Sigmoid colon (tissue), 7 donors: ENCODE measurements at places on chromosomes 3 and 15.
A peak's percentile ranks its signal among the peaks of the same experiment; 100 is the strongest.

DNA sequence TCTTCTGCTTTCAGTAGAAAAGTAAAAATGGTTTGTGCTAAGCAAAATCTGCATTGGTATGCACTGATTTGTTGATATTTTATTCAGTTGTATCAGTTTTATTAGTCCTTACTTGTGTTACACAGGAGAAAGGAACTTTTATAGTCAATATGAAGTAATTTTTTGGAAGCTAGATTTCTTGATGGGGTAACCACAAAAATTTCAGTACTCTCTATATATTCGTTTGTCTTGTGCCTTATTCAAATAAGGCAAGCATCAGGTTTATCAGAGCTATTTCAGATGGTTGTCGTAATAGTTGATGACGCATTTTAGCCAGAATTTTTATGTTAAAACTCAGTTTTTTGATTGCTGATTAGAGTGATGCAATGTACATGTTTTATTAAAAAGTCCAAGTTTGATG is 50.7 kb upstream of the NIPA1 start:
- DNase-seq, result no peak

- DNase-seq, result no peak
These were observed 36.7 kb upstream of the CTDSPL start for GRCh38 chr3:37824954-37825328.

GRCh38 chr3:187833799-187834578 is 88.7 kb upstream of the BCL6 start:
- DNase-seq, result no peak

DNA sequence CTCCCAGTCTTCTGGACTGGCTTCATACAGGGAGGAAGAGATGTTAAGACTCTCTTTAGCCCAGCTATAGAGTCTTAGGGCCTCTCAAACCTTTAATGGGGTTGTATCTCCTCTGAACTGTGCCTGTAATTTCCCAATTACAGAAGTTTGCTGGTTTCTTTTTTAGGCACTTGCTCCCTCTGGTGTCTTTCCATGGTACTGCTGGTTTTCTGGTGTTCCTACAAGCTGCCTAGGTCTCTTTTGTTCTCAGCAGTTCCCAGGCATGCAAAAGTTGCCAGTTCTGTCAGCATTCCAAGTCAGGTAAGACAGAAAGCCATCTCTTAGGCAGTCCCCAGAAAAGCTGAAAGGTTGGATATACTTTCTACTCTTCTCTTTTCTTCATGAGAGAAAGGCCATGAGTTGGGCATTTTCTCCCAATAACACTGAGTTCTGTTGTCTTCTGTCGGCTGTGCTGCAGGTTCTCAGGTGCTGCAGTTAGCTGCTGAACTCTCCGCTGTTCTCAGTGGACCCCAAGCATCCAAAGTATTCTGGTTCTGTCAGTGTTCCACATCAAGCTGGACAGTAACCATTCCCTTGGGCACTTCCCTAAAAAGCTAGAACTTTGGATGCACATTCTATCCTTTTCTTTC is 54.4 kb upstream of the EHHADH start:
- DNase-seq, result no peak

DNA sequence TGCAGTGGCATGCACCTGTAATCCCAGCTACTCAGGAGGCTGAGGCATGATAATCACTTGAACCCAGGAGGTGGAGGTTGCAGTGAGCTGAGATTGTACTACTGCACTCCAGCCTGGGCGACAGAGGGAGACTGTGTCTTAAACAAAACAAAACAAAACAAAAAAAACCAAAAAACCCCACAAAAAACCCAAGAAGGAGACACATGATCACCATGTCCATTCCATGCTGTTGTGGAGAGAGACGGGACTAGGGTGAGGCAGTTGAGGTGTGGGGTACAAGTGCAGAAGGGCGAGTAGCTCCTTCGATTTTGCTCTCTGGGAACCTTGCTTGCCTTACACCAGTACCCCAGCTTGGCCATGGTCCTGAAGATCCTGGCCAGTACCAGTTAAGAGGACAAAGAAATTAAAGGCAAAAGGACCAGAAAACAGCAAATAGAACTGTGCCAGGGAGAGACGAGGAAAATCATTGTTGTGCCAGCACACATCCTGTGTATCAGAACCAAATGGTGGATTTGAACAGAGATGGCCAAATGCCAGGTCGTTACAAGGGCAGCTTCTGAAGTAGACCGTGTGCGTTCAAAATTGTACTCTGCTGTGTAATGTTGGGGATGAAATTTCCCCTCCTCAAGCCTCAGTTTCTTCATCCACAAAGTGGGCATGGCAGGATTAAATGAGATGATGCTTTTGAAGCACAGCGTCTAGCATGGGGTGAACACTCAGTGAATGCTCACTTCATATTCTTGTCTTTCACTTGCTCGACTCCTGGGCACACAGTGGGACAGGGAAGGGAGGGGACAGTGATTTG is 42.9 kb upstream of the CTSH start:
- DNase-seq, result no peak

DNA sequence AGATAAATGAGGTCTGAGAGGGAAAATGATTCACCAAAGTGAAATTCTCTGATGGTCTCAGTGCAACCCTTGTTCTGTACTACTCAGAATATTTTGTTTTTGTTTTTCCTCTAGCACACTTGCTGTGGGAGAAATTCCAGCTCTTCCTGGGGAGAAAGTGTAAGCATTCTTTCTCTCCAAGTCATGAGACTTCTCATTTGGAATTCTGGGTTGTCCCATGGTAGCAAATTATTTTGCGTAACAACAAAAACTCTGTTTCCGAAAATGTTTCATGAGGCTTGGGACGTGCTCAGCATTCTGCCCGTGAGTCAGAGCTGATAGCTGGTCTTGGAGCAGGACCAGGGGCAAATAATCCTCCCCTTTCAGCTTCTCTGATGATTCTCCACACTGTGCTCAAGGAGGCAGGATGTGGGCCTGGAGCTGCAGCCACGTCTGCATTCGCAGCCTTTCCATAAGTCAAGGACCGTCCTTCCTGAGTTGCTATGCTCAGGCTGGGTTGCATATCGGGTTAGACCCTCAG is 70.3 kb downstream of the SENP2 start:
- peak; percentile 88 for DNase-seq

GRCh38 chr3:36428445-36428844 is 48.1 kb downstream of the STAC start:
- no peak for DNase-seq

GRCh38 chr3:71854096-71854495 is 69.1 kb upstream of the PROK2 start:
- DNase-seq, result no peak

DNA sequence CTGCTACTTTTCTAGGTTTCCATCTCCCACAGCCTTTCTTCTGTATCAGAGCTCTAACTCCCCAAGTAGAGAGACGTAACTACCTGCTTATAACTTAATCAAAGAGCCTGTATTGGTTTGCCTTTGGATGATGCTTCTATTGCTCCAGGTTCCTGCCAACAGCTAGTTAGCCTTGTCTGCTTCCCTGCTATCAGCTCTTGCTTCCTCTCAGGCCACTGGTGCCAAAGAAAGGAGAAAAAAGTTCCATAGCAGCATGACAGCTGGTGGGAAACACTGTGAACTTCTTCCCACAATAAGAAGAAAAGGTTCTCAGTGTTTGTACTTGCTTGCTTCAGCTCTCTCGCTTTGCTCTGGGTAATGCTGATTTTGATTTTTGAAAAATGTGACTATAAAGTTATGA is 206.6 kb downstream of the GBE1 start:
- DNase-seq, result no peak

GRCh38 chr15:26889298-26889898 is 22.5 kb downstream of the GABRA5 start:
- no peak for DNase-seq

GRCh38 chr3:180382638-180383180 is 219.3 kb upstream of the TTC14 start:
- DNase-seq, result no peak

DNA sequence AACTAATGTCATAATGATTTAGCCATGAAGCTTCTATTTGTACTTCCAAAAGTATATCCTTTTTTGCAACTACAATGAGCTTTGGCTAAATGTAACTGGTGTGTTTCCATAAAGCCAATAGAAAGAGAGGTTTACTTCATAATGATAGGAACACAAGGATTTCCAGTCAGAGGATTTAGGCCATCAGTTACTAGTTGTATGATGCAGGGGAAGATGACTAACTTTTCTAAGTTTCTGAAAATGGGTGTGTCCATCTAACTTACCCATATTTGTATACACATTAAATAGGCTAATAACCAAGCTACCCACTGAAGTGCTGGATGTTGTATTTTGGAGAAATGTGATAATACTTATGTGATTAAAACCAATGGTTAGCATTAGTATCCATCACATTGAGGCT is 55.7 kb downstream of the SLC4A7 start:
- no peak for DNase-seq

DNA sequence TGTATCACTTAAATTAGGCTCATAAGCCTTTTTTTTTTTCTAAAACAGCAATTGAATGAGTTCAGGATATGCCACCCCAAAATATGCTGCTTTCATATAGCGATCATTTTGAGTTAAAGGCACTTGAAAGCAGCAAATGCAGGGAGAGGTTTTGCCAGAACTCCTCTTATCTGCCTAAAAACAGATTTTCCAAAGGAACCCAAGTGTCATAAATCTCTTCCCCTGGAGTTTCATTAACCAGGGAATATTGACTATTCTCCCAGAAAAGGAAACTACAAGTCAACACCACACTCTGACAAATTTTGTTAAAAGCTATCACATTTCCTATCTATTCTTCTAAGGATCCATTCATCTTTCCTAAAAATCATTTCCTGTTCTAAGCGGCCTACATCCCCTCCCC is 11.3 kb downstream of the DNAAF4 start:
- DNase-seq, result no peak

- no peak for DNase-seq
These were observed 112.5 kb downstream of the RPLP1 start for GRCh38 chr15:69565066-69565655.

DNA sequence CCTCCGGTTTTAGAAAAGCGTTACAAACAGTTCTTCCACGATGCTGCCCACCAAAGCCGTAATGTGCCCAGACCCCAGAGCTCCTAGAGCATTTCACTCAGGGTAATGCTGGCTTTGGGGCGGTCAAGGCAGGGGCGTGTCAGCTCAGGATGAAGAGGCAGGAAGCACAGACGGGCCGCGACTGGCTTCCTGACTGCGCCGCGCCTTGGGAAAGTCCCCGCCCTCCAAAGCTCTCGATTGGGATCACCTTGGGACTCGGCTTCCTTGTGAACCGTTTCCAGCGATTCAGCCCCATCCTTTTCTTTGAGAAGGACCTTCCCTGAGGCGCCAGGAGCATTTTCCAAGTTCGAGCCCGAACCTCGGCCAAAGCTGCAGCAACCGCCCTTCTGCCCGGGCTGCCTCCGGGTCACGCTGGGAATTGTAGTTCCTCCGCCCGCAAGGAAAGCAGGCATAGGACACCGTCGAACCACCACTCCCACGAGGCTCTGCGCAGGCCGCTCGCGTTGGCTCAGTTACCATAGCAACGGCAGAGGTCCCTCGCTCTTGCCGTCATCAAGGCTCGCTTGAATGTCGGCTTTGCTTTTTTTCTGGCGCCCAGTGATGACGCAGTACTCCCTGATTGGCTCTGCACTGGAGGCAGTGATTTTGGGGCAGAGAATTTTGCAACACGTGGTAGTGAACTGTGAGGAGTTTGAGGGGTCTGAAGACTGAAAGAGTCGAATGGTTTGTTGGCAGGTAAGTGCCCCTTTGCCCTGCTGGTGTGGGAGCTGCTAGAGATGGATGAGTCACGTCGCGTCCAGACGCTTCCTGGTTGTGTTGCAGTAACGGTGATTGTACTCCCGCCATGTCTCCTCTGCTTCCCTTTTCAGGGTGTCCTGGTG is at the start of the genes CCDC191 and QTRT2:
TSS of gene CCDC191 (minus strand) at position 397 of the 881 bp plus-strand sequence. CDS start at position 337, 60 bp downstream.
TSS of gene QTRT2 (plus strand) at position 608 of the 881 bp plus-strand sequence. CDS start 8,521 bp downstream, outside the sequence.
- DNase-seq, result peak; percentile 99

- peak; percentile 95 for DNase-seq
These were observed 93.9 kb downstream of the PCCB start for GRCh38 chr3:136343873-136344555.

- DNase-seq, result no peak
These were observed 2.3 kb downstream of the POPDC2 start for GRCh38 chr3:119657887-119658702.

- no peak for DNase-seq
These were observed 156.7 kb downstream of the DIPK2A start for GRCh38 chr3:144128108-144128892.

DNA sequence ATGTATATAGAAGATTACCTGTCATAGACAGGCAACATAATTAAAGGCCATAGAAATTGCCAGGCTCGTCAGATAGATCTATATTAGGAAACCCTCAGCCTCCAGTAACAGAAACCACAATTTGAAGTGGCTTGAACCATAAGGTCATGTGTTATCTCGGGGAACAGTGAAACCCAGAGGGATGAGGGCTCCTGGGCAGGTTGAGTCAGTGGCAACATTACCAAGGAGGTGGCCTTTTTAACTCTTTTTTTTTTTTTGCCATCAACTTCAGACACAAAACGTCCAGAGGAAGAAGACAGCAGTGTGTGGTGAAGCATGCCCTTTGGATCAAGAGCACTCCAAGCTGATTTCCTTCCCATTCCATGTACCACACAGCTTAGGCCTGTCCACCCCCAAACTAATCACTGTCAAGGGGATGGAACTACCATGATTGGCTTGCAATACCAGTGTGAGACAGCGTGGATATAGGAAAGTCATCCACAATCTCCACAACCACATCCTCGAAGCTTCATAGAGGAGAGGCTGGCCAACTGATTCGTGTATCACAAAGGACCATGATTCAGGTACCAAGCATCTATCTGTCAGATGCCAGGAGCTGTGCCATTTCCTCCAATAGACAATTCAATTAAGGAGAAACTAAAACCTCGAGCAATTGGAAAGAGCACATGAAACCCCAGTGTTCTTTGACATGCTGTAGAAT is 999 bp upstream of the KIF7 start:
- DNase-seq, result peak; percentile 9

DNA sequence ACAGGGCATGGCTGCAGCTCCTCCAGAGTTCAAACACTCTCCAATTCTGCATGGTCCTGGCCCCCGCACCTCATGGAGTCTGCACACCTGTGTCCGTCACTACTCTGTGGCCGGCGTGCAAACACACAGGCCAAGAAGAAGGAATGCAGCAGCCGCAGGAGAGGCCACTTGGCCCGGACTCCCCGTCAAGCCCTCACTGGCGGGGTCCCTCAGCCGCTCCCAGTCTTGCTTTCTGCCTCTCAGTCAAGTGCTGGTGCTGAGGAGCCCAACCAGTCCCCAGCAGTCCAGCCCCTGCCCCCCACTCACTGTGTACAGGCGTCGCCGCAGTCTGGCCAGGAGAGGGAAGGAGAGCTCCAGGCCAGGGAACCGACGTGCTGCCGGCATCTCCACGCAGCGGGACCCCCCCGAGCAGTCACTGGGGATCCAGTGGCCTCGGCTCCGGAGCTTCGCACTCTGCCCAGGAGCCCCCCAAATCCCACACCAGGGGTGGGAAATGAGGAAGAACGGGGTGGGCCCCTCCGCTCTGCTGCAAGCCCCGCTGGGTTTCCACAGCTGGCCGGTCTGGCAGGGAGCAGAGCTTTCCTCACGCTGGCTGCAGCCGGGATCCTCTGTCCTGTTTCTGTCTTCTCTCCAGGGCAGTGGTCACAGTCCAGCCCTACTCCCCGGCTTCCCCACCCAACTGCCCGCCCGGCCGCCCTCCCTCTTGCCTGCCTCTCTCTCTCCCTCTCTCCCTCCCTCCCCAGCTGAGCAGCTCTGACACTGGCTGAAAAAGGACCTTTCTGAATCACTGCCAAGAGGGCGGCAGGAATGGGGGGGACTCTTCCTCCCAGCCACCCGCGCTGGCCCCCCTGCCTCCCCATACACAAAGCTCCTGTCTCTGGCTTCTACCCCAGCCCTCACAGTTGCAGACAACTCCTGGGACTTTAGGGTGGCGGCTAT is 16.0 kb downstream of the TNK2 start:
- DNase-seq, result peak; percentile 93
